SJSA1 (cell line): ENCODE measurements at places on chromosomes 3 and 15. TPM values are rescaled to one million over a fixed set of nuclear protein-coding genes. Genes with fewer than 3 reads are reported as not detected.

GRCh38 chr3:21405671-21406667 is 345.0 kb downstream of the ZNF385D start:
- no peaks in the 10 kb centered on the region for H3K36me3 ChIP-seq
- no peak overlapping the region for H3K27ac ChIP-seq
- no peak for DNase-seq

CADM2 gene
- not detected in 2 replicates for total RNA-seq

GRCh38 chr3:76514836-76515235 is 525.1 kb upstream of the ROBO2 start:
- H3K4me1 ChIP-seq = no peaks in the 10 kb centered on the region
- DNase-seq = no peak
- no peaks in the 10 kb centered on the region for H3K27me3 ChIP-seq
- no peak overlapping the region for H3K27ac ChIP-seq
- no peak overlapping the region for H3K4me3 ChIP-seq
- no peaks in the 10 kb centered on the region for H3K36me3 ChIP-seq

GRCh38 chr3:81477740-81478139 is 283.7 kb downstream of the GBE1 start:
- H3K36me3 ChIP-seq = no peaks in the 10 kb centered on the region
- no peak overlapping the region for H3K27ac ChIP-seq
- no peaks in the 10 kb centered on the region for H3K27me3 ChIP-seq

GP9 gene
- not detected in 2 replicates for total RNA-seq

GRCh38 chr3:53422954-53423698 is 71.3 kb upstream of the CACNA1D start:
- no peaks in the 10 kb centered on the region for H3K4me1 ChIP-seq
- no peak for DNase-seq
- H3K4me3 ChIP-seq = no peak overlapping the region
- no peaks in the 10 kb centered on the region for H3K27me3 ChIP-seq
- H3K27ac ChIP-seq = no peak overlapping the region

TTC14 gene
- total RNA-seq = 14.9 and 15.3 TPM in 2 replicates

DCUN1D1 gene
- total RNA-seq = 24.9 and 48.0 TPM in 2 replicates

DNA sequence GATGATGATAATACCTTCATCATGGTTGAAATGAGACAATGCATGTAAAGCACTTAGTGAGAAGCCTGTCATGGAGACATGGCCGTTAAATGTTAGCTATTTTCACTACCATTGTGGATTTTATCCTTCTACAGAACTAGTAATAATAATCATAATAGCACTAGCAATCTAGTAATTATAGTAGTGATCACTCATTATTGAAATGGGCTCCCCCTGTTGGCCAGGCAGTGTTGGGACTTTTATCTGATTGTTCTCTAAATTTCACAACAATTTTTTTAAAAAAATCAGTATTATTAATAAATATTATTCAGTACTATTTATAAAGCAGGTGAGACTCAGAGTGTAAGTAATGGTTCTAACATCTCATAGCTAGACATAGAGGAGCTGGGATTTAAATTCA is 396.3 kb downstream of the IL5RA start:
- DNase-seq = no peak
- H3K4me1 ChIP-seq = no peaks in the 10 kb centered on the region
- no peaks in the 10 kb centered on the region for H3K27me3 ChIP-seq

RPL35A gene
- total RNA-seq = 395 and 511 TPM in 2 replicates

DNA sequence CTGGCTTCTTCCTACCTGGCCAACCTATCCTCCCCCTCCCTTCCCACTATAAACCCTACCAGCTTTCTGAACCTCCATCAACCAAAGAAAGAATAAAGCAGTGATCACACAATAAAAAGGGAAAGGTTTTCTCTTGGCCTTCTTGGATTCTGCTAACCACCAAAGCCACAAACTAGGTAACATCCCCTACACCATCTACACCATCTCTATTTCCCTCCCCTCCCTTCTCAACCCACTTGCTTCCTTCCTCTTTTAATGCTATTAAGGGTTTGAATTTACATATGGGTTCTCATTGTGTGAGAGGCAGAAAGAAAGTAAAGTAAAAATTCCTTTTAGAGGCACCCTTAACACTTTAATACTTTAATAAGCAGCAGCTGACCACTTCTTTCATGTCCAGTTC is 25.8 kb upstream of the RSL24D1 start:
- H3K4me1 ChIP-seq = peaks cover 12% of the 10 kb centered on the region
- H3K27me3 ChIP-seq = no peaks in the 10 kb centered on the region
- no peak for DNase-seq
- H3K27ac ChIP-seq = no peak overlapping the region
- no peak overlapping the region for H3K4me3 ChIP-seq
